ENCODE measurements at places on chromosomes 13 and 19. TPM values are rescaled to one million over a fixed set of nuclear protein-coding genes. Genes with fewer than 3 reads are reported as not detected.

EFNB2 gene
- 126 TPM for polyA plus RNA-seq

NTF4 gene
- polyA plus RNA-seq, result 3.2 TPM

PRMT1 gene
- 257 TPM for polyA plus RNA-seq

POSTN gene
- polyA plus RNA-seq, result 179 TPM

MCF2L gene
- 43.4 TPM for polyA plus RNA-seq

BCAM gene
- 677 TPM for polyA plus RNA-seq

GRCh38 chr19:35856546-35857149, at the start of gene KIRREL2:
KIRREL2 (plus strand) TSS chr19:35856911; CDS start chr19:35857120, 209 bp downstream.
- no peak for DNase-seq

DNA sequence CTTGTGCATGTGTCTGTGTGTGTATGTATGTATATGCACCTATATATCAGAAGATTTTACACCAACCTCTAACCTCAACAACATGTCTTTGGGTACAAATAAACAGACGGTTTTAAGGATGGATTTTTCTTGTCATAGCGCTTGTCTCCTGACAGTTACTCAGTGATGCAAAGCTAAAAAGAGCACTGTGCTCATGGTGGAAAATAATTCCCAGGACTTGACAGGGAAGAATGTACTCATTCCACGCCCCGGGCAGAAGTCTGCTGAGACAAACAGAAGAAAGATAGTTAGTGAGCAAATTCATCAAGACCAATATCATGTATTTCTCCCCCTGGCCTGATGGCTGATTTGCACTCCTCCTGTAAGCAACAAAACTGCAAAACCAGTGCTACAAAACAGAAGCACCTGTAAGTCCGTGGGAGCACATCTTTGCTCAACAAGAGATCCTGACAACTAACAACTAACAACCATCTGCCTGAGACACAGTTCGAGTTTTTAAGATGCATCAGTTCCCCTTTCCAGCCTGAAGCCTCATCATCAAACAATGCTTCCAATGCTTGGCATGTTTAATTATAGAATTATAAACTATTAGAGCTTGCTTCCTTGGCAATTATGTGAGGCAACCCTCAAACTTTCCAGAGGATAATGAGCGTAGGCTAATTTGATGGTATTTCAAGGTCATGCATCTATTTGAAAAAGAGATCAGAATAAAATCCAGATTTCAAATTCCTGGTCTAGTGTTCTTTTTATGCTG, 812.7 kb upstream of the MIR17HG start:
- no peak for DNase-seq

DNA sequence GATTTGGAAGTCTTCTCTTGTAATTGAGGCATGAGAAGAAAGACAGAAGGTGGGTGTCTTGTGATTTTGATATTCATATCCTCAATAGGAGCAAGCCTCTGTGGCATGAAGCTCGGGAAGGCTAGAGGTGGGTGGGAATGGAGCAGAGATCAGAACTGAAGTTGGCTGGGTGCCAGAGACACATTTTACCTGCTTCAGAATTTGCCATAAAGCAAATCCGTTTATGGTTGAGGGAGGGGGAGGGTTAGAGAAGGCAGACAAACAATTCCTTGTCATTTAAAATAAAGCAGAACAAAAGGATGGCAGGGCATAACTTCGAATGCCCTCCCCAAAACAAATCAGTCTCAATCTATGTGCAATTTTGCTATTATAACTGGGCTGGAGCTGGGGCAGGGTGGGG, 305.9 kb downstream of the KLF5 start:
- DNase-seq, result no peak

GRCh38 chr13:91111476-91112200, 235.8 kb upstream of the MIR17HG start:
- DNase-seq, result no peak

- DNase-seq, result no peak
Observed at GRCh38 chr19:48768994-48769713, 13.8 kb downstream of the FGF21 start.

GRCh38 chr19:44112802-44113137, 429 bp upstream of the ZNF225 start:
- no peak for DNase-seq

DNA sequence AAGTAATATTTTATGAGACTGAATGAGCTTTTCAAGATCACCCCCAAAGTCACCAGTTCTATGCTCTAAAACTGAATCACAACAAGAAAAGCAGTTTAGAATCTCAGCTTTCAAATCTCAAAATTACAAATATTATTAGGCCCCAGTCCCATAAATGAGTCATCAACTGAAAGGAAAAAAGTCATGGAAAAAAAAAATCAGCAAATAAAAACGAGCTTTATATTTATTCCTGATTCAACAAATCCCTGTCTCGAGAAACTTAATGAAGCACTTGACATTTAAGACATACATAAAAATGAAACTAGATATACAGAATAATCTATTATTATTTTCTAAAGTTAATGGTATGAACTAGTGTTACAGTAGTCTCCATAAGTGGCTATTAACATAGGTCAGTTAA, 203.0 kb downstream of the DIAPH3 start:
- DNase-seq, result no peak

- DNase-seq, result no peak
Observed at GRCh38 chr13:40141859-40142555, 486.5 kb downstream of the COG6 start.

DNA sequence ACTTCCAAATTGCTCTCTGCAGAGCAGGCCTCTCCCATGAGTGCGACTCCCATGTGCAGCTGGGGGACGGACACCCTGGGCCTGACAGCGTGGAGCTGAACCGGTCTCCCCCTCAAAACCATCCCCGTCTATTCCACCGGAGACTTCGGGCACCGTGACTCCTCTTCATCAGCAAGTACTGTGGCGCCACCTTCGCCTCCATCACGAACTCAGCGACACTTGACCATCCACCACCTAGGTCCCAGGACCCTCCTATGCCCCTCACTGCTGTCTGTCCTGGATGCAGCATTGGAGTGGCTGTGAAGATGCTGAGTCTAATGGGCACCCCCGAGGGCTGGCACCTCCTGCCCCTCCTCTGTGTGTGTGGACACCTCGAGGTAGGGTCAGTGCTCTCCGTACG, 20.6 kb downstream of the CILP2 start:
- no peak for DNase-seq

DNA sequence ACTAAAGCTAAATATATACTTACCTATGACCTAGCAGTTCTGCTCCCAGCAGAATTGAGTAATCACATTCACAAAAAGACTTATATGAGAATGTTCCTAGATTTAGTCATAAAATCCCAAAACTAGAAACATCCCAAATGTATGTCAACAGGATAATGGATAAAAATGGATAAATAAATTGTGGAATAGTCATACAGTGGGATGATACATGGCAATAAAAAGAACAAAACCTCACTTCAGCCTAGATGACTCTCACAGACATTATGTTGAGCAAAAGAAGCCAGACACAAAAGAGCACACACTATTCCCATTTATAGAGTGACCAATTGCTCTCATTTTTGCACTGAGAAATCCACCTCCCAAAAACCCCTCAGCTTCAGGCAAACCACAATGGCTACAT, 352.4 kb upstream of the HTR2A start:
- no peak for DNase-seq

DNA sequence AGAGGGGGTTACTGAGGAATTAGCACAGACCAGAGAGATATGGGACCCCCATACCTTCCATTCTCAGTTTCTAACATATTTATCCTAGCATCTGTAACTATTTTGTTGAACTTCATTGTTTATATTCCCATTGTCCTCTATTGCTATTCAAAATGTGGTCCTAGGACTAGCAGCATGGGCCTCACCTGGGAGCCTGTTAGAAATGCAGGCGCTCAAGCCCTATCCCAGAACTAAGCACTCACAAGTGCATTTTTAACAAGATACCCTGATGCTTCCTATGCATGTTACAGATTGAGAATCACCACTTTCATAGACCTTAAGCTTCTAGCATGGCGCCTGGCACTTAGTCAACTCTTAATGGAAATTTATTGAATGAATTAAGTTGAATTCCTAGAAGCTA, 58.3 kb upstream of the TDRD3 start:
- no peak for DNase-seq

- no peak for DNase-seq
Observed at GRCh38 chr13:52085421-52085820, 43.5 kb downstream of the NEK5 start.

DNA sequence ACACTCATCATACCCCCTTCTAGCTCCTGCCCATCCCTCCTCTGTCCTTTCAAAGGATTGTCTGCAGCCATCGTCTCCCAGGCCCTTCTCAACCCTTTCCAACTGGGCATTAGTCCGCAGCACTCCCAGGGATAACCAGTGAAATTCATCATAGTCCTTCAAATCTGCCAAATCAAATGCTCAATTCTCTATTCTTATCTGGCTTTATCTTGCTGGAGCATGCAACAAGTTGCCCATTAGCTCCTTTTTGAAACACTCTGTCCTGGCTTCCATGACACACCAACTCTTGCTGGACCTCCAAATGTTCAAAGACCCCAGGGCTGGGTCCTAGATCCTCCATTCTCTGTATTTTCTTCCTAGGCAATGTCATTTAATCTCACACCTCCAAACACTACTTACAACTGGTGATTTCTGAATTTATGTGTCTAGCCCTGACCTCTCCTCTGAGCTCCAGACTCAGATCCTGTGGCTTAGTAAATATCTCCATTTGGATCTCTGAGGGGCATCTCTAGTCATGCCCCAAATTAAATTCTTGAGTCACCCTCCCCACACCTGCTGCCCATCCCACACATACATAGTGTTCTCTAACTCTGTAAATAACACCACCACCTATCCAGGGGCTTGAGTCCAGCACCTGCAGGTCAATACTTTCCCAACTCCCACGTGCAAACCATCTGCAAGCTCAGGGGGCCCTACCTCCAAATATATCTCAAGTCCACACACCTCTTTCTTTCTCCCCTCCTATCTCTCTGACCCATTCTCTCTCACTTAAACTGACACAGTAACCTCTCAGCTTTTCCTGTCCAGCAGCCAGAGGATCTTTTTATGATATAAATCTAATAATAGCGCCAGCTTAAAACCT, 9.1 kb upstream of the ANKRD10 start:
- no peak for DNase-seq
